ENCODE measurements at places on chromosomes 12 and 14.

GRCh38 chr14:58109744-58110143 is 42.3 kb downstream of the ARMH4 start:
- no peak overlapping the region for H3K4me3 ChIP-seq
- H3K27ac ChIP-seq = no peak overlapping the region
- H3K4me1 ChIP-seq = peaks cover 8% of the 10 kb centered on the region
- H3K36me3 ChIP-seq = no peaks in the 10 kb centered on the region
- peaks cover 10% of the 10 kb centered on the region for H3K27me3 ChIP-seq
- DNase-seq = no peak

DNA sequence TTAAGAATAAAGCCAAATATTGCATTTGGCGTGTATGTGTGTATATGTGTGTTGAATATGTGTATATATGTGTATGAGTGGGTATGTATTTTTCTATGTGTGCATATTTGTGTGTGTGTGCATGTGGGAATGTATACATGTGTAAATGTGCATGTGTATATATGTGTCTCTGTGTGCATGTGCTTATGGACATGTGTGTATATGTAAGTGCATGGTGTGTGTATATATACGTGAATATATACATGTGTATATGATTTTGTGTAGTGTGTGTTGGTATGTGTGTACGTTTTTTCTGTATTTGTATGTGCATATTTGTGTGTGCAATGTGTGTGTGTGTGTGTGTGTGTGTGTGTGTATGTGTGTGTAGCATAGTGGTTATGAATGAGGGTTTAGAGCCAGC is 1021.0 kb downstream of the AACS start:
- H3K36me3 ChIP-seq = no peaks in the 10 kb centered on the region
- no peak overlapping the region for H3K27ac ChIP-seq
- no peak for DNase-seq
- H3K4me3 ChIP-seq = no peak overlapping the region
- no peaks in the 10 kb centered on the region for H3K4me1 ChIP-seq

DNA sequence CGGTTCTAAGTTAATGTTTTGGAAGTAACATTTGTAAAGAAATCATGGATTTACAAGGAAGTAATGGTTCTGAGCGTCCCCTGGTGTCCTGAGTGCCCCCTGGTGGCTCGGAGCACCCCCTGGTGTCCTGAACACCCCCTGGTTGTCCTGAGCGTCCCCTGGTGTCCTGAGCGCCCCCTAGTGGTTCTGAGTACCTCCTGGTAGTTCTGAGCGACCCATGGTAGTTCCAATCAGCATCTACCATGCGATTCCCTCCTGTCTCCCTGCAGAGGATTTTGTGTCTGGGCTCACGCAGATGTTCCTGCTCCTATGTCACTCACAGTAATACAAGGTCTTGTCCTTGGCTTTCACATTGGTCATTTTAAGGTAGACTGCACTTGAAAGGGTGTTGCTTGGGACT is 1352.9 kb downstream of the TMEM121 start:
- H3K4me3 ChIP-seq = no peak overlapping the region
- H3K36me3 ChIP-seq = no peaks in the 10 kb centered on the region
- peaks cover 16% of the 10 kb centered on the region for H3K27me3 ChIP-seq
- H3K27ac ChIP-seq = no peak overlapping the region
- DNase-seq = peak; percentile 81

- no peaks in the 10 kb centered on the region for H3K27me3 ChIP-seq
- no peak for DNase-seq
- H3K27ac ChIP-seq = no peak overlapping the region
These were observed 93.3 kb downstream of the RFLNA start for GRCh38 chr12:124388038-124388671.

- H3K4me3 ChIP-seq = no peak overlapping the region
- DNase-seq = no peak
- peaks cover 2% of the 10 kb centered on the region for H3K36me3 ChIP-seq
- H3K27ac ChIP-seq = no peak overlapping the region
- peaks cover 24% of the 10 kb centered on the region for H3K4me1 ChIP-seq
These were observed 14.4 kb downstream of the TTLL5 start for GRCh38 chr14:75675265-75675960.

GRCh38 chr12:450438-450837 is 9.3 kb upstream of the B4GALNT3 start:
- H3K27me3 ChIP-seq = peaks cover 16% of the 10 kb centered on the region
- no peak overlapping the region for H3K4me3 ChIP-seq
- no peak for DNase-seq
- no peaks in the 10 kb centered on the region for H3K36me3 ChIP-seq
- no peaks in the 10 kb centered on the region for H3K4me1 ChIP-seq
- no peak overlapping the region for H3K27ac ChIP-seq

DNA sequence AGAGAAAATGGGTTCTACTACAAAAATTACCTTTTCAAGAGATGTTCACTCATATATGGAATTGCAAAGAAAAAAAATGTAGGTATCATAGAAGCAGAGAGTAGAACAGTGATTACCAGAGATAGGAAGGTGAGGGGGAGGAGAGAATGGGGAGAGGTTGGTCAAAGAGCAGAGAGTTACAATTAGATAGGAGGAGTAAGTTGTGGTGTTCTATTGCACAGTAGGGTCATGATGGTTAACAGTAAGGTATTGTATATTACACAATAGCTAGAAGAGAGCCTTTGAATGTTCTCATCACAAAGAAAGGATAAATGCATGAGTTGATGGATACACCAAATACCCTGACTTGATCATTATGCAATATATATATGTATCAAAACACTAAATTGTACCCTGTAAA is 145.8 kb downstream of the TMEM117 start:
- no peak for DNase-seq
- H3K4me1 ChIP-seq = no peaks in the 10 kb centered on the region
- no peak overlapping the region for H3K27ac ChIP-seq
- no peaks in the 10 kb centered on the region for H3K27me3 ChIP-seq
- no peaks in the 10 kb centered on the region for H3K36me3 ChIP-seq

- no peaks in the 10 kb centered on the region for H3K36me3 ChIP-seq
- peaks cover 16% of the 10 kb centered on the region for H3K27me3 ChIP-seq
- H3K4me3 ChIP-seq = peak overlapping the region; percentile 79
- peak; percentile 25 for DNase-seq
These were observed 72.4 kb downstream of the IQSEC3 start for GRCh38 chr12:138898-139534.

DNA sequence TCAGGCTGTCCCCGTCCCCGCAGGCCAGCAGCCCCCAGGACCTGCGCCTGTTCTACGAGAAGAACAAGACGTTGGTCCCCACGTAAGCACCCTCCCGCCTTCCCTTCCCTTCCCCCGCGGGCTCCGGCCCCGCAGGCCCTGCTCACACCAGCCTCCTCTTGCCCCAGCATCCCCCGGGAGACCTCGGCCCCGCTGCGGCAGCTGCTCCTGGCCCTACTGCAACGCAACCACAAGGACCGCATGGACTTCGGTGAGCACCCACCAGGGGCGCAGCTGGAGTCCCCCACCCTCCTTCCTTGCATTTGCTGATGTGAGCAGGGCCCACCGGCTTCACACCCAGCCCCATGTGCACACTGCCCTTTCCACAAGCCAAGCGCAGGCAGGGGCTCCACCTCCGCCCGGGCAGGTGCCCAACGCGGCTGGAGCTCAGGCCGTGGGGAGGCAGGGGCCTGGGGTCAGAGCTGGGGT is 15.4 kb downstream of the ULK1 start:
- no peak for DNase-seq
- no peak overlapping the region for H3K27ac ChIP-seq
- no peaks in the 10 kb centered on the region for H3K4me1 ChIP-seq
- no peak overlapping the region for H3K4me3 ChIP-seq

DNA sequence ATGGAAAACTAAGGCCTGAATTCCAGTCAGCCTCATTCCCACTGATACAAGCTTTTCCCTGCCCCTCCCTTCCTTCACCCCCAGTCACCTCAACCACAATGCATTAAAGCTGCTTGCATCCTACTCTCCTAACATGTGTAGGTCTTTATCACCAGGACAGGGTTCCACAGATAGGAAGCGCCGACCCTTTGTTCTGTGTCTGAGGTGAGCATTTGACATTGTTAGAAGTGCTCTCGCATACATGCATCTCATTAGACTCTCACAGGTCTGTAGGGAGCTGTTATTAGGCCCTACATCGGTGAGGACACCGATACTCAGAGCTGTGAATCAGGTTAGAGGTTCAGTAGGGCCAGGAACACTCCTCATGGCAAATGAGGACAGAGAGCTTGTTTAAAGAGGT is 13.2 kb upstream of the EDDM3A start:
- H3K4me3 ChIP-seq = no peak overlapping the region
- H3K4me1 ChIP-seq = no peaks in the 10 kb centered on the region
- H3K36me3 ChIP-seq = no peaks in the 10 kb centered on the region
- H3K27me3 ChIP-seq = peaks cover 7% of the 10 kb centered on the region
- no peak for DNase-seq

DNA sequence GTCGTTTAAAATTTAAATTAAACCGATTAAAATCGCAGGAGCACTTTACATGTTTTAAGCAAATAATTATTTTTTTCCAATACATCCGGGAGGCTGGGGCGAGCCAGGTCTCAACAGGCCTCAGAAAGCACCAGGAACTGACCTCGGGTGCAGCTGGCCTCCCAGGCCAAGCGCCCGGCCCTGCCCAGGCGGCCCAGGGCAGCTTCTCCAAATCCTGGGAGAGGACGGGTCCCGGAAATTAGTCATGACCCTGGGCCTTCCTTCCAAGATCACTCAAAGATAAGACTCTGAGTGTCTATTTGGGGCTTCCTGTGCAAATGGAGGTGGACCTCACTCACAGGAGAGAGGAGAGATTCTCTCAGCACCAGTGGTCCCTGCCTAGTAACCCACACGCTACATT is 177.1 kb downstream of the BCL11B start:
- no peaks in the 10 kb centered on the region for H3K27me3 ChIP-seq
- no peak overlapping the region for H3K27ac ChIP-seq
- H3K4me1 ChIP-seq = no peaks in the 10 kb centered on the region

- no peaks in the 10 kb centered on the region for H3K4me1 ChIP-seq
- H3K27ac ChIP-seq = no peak overlapping the region
- no peak for DNase-seq
- H3K36me3 ChIP-seq = peaks cover 3% of the 10 kb centered on the region
- no peak overlapping the region for H3K4me3 ChIP-seq
- H3K27me3 ChIP-seq = no peaks in the 10 kb centered on the region
These were observed 80.9 kb downstream of the RPS6KA5 start for GRCh38 chr14:90979515-90979914.

DNA sequence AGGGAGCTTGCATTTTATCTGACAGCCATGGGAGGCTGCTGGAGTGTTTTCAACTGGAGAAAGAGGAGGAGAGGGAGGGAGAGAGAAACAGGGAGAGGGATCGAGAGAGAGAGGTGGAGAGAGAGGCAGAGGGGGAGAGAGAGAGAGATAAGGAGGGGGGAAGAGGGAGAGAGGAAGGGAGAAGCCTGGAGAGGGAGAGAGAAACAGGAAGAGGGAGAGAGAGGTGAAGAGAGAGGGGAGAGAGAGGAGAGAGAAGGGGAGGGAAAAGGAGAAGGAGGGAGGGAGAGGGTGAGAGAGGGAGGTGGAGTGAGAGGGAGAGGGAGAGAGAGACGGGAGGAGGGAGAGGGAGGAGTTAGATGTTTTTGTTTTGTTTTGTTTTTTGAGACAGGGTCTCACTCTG is 45.6 kb downstream of the DNAH10 start:
- H3K27ac ChIP-seq = no peak overlapping the region
- H3K4me1 ChIP-seq = peaks cover 10% of the 10 kb centered on the region
- H3K36me3 ChIP-seq = no peaks in the 10 kb centered on the region
- DNase-seq = no peak

GRCh38 chr12:131565267-131566015 is 145.4 kb upstream of the SFSWAP start:
- H3K4me3 ChIP-seq = no peak overlapping the region
- H3K4me1 ChIP-seq = no peaks in the 10 kb centered on the region

DNA sequence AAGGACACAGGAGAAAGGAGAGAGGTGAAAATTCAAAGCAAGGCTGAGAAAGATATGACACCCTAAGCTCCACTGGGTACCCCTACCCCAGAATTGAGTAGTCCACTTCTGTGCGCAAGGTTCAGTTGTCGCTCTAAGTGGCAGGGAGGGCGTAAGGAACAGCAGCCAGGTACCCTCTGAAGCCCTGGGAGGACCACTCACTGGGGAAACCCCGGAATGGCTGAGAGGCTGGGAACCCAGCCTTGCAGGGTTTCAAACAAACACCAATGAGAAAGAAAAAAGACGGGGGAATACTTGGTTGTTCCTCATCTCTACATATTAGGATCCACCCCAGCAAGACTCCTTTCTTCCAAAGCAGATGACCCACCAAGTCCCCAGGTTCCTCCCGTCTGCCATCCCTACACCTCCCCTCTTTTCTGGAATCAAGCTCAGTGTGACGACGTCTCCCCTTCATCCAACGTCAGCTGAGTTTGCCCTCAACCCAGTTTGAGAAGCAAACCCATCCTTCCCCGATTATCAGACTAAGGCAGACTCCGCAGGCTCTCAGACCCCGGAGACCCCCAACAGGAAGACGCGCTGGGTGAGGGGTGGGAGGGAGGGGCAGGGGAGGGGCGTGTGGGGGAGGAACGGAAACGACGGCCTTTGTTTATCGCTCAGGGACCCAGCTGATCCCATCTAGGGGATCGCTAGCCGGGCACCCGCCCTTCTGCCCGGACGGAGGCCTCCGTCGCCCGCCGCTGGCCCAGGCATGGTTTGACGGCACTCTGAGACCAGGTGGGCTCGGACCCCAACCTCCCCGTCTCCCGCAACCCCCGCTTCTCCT is 795 bp downstream of the LMBR1L start:
- H3K27me3 ChIP-seq = no peaks in the 10 kb centered on the region
- DNase-seq = peak; percentile 33
- peaks cover 35% of the 10 kb centered on the region for H3K4me1 ChIP-seq
- peak overlapping the region; percentile 99 for H3K4me3 ChIP-seq
- H3K27ac ChIP-seq = peak overlapping the region; percentile 98

DNA sequence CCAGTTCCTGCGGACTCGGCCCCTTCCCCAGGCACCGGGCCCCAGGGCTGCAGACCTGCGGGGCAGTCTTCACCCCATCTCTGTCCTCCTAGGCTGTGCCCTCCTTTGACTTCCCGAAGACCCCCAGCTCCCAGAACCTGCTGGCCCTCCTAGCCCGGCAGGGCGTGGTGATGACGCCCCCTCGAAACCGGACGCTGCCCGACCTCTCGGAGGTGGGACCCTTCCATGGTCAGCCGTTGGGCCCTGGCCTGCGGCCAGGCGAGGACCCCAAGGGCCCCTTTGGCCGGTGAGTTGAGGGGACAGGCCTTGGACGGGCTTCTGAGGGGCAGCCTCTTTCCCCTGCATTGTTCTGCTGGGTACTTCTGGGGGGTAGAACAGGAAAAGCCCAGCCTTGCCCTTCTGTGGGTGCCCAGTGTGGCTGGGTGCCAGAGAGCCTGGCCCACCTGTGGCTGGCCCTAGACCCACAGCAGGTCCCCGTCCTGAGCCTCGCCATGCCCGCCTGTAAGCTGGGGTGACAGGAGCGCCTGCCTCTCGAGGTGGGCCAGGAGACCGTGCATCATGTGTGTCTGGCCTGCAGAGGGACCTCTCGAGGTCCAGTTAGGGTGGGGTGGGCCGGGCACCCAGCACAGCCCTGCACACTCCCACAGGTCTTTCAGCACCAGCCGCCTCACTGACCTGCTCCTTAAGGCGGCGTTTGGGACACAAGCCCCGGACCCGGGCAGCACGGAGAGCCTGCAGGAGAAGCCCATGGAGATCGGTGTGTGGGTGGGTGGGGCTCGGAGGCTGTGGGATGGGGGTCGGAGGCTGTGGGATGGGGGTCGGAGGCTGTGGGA is 12.6 kb upstream of the PUS1 start:
- no peaks in the 10 kb centered on the region for H3K27me3 ChIP-seq
- no peaks in the 10 kb centered on the region for H3K36me3 ChIP-seq
- H3K4me3 ChIP-seq = no peak overlapping the region
- no peak for DNase-seq
- H3K27ac ChIP-seq = no peak overlapping the region

GRCh38 chr12:130433411-130433810 is 95.7 kb downstream of the PIWIL1 start:
- no peak overlapping the region for H3K4me3 ChIP-seq
- H3K27ac ChIP-seq = no peak overlapping the region
- no peaks in the 10 kb centered on the region for H3K36me3 ChIP-seq
- DNase-seq = no peak
- no peaks in the 10 kb centered on the region for H3K4me1 ChIP-seq
- no peaks in the 10 kb centered on the region for H3K27me3 ChIP-seq
